ENCODE measurements at places on chromosomes 1 and 21.
A peak's percentile ranks its signal among the peaks of the same experiment; 100 is the strongest.

GRCh38 chr1:43843684-43844083 is 89.9 kb upstream of the ARTN start:
- DNase-seq: no peak

DNA sequence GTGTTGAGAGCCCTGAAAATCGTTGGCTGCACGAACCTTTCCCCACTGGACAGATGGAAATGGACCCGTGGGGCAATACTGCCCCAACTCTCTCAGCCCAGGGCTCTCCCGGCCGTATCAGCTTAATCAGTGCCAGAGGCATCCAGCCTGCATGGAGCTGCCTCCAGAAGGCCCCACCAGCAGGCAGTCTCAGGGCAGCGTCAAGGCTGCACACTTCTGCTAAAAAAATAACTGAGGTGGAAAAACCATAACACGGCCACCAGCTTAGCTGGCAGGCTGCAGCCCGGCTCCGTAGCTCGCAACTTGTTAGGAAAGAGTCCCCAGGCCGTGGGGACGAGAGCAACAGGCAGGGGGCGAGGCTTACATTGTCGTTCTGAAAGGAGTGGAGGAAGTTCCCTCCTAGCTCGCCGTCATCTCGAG is 27.9 kb downstream of the MRPL37 start:
- no peak for DNase-seq

- DNase-seq: no peak
Observed at GRCh38 chr1:159900755-159901360, 893 bp upstream of the CFAP45 start.

- no peak for DNase-seq
Observed at GRCh38 chr1:112876315-112876714, 79.7 kb downstream of the SLC16A1 start.

DNA sequence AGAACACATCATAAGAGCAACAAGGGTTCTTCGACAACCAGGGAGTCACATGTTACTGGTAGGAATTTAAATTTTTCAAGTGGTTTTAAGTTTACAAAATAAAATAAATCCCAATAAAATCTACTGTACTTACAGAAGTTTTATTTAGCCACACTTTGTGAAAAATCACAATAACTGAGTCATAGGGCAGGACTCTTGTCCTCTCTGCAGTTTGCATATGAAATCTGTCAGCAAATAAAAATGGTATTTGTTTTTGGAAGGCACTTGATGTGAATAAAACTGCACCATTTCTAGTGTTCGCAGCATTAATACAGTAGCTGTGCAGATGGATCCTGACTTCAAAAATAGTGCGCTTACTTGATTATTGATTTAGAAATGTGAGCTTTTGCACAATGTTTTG is 150.4 kb downstream of the LBR start:
- DNase-seq: no peak

DNA sequence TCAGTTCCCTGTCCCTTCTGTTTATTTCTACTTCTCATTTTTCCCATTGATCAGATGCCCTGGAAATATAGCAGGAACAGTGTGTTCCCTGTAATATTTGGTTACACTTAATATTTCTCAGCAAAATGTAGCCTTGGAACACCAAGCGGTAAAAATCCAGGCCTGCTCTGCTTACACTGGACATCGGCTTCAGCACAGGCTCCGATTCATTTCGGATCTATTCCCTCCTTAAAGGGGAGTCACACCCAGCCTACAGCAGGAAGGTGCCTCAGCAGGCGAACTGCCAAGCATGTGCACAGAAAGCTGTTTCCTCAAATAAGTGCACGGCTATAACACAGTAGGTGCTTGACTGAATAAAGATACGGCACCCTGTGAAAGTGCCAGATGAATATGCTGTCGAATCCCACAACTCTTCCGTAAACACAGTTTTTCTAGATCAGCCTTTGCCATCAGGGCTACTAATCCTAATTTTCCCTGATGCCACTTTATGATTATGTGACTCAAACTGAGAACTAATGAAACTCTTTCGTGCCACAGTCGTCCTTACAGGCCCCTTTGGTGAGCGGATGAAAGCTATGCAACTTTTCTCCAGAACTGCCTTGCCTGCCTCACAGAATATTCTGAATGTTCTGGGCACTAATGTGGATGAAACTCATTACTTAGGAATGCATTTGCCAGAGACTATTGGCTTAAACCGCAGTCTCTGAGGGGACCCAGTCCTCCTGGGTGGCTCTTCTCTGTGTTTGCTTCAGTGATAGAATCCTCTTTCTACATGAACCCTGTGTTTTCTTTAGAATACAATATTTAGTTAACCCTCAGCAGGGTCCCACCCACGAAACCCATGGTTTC is 275.5 kb upstream of the RUNX1 start:
- DNase-seq: no peak

- DNase-seq: no peak
Observed at GRCh38 chr1:94090761-94091160, 30.2 kb downstream of the ABCA4 start.

DNA sequence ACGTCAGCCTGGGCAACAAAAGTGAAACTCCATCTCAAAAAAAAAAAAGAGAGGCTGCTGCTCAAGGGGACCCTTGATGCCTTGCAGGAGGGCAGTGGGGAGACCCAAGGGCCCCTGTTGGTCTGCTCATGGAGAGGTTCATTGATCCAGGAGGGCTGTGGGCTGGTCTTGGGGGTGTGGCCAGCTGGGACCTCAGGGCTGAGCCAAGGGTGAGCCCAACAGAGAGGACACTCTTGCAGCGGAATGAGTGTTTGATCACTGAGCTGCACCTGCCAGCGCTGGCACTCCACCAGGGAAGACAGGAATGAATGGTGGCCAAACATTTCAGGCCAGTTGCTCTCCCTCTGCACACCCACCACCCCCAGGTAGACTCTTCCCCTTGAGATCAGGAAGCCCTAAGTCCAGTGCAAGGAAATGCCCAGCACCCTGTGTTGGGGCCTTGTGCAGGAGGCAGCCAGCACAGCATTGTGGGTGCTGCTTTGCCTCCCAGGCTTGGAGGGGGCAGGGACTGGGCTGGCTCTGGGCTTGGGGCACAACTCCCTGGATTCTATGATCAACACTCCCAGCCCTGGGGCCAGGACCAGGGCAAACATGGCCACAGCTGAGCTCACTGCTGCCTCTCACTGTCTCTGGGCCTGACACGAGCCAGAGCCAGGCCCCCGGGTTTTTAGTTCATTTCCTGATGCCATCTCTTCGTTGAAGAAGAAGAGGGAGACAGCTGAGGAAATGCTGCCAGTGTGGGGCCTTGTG is 50.7 kb downstream of the IRF2BP2 start:
- no peak for DNase-seq

DNA sequence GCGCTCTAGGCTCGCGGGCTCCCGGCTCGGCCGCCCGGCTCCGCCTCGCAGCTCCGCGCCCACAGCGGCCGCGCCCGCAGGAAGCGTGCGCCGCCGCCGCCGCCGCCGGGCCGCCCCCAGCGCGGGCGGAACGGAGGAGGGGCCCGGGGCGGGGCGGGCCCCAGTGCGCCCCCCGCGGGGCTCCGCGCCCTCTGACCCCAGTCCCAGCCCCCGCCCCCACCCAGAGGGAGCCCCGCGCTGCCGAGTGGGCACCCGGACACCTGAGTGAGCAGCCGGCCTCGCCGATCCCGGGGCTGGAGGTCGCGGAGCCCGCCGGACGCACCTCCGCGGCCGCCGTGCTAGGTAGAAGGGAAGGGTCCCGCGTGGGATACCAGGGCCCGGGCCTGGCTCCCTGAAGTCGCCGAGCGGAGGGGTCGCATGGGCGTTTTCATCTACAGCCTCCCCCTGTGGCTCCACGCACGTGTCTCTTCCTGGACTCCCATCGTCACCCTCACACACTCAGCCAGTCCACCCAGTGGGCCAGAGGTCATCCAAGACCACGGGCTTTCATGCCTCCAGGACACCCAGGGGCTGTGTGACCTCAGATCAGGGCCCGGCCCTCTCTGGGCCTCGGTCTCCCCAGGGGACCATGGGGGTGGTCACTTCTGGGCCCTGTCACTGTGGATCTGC is at the start of gene SDC3:
Gene SDC3, minus strand, starts transcription at position 63 of the 669 bp plus-strand sequence. CDS start 172 bp downstream, outside the sequence.
- DNase-seq: no peak

- no peak for DNase-seq
Observed at GRCh38 chr1:24427545-24427862, 11.9 kb downstream of the NIPAL3 start.

GRCh38 chr1:47935856-47936255 is 61.3 kb downstream of the TRABD2B start:
- no peak for DNase-seq

DNA sequence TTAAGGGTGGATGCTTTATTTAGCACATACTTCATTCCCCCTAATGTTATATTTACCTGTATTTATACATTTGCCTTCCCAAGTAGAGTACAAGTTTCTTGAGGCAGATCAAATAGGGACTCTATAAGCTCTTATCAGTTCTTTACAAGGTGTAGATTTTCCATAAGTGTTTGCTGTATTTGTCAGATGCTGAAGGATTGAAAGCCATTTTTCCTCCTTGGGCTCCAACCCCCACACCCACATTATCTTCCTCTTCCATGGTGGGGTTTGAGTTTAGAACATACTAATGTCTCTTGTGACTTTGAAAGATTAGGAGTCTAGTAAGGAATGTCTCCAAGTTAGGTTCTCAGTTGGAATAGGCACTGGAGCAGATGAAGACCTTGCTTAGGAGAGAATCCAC is 2.4 kb upstream of the CHI3L2 start:
- DNase-seq: no peak

GRCh38 chr21:43925609-43926008 is 60.6 kb downstream of the AGPAT3 start:
- DNase-seq: no peak

GRCh38 chr1:117118137-117118536 is 3.4 kb downstream of the TRIM45 start:
- no peak for DNase-seq

- no peak for DNase-seq
Observed at GRCh38 chr1:54238353-54239034, 38.5 kb downstream of the MRPL37 start.

DNA sequence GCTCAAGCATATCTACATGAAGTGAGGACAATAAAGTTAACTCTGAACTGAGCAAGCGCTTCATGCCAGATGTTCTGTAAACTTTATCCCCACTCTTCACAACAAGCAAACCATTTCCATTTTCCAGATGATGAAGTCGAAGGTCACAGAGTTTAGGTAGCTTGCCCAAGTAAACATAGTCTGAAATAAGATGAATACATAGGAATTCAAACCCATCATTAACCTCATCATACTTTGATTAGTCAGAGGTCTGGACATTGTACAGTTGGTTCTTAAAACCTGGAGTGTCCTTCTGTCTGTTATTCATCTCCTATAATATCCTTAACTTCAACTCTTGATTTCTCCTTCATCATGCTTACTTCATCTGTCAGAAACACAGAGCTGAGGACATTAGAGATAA is 180.3 kb upstream of the C8B start:
- no peak for DNase-seq

GRCh38 chr1:170494369-170494768 is 37.6 kb upstream of the GORAB start:
- DNase-seq: no peak

DNA sequence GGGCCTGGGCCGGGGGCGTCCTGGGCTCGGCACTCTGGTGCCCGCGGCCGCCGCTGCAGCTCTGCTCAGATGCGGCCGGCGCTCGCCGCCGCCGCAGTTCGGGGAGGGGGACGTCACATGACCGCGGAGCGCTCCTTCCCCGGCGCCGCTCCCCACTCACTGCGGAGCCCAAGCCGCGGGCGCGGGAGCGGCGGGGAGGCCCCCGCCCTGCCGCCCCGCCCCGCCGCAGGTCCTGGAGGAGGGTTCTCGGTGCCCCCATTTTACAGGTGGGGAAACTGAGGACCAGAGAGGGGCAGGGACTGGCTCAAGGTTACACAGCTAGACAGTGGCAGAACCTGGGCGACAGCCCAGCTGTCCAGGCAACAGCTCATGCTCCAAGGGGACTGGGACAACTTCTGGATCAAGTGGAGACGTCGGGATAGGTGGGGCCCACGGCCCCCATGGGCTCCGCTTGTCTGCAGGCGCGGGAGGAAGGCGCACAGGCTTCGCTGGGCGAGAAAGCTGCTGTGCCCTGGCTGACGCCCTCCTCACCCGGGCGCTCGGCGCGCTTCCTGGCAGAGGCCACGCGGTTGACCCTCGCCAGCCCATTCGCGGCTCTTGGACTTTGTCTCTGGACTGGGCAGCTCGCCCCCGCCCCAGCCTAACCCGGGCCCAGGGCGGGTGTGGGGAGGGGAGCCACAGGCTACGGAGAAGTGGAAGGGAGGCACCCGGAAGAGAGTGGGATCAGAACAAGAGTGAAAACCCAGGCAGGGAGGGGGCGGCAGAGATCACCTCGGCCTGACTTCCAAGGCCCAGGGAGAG is at the start of gene RAP1GAP:
Gene RAP1GAP, minus strand, starts transcription at position 100 of the 801 bp plus-strand sequence. CDS start 49,325 bp downstream, outside the sequence.
- DNase-seq: no peak

- DNase-seq: no peak
Observed at GRCh38 chr1:186736971-186737685, 56.9 kb upstream of the PTGS2 start.

DNA sequence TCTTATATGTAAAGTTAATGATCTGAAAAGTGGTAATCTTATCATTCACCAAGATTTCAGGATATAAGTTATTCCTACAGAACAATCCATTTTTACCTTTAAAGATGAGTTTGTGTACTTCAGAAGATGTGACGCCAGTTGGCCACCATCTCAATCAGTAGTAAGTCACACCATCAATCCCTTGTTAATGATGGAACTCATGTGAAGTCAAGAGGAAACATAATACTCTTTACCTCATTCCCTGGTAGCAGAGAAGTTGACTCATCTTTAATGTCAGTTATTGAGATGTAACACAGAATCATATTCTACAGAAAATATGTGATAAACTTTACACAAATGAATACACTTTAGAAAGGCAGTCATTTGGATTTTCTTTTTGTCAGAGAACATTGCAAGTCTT is 38.2 kb downstream of the MRPL39 start:
- no peak for DNase-seq

DNA sequence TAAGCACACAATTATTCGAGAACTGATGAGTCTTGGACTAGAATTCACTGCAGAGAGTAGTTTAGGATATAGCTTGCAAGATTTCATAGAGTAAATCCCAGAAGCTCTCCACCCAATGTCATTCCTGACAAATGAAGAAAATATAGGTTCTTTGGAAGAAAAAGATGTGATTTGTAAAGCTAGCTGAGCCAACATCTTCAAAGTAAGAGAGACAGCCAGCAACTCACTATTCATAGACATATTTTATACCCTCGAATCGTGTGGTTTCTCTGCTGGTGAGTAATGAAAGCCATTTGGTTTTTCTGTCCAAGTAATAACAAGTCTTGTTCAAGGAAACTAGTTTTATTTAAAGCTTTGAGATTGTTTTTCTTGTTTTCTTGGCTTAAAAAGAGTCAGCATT is 165.7 kb upstream of the SYT6 start:
- DNase-seq: no peak

GRCh38 chr1:2274929-2275475 is 46.9 kb downstream of the SKI start:
- peak; percentile 5 for DNase-seq

GRCh38 chr1:93672069-93672468 is 9.6 kb downstream of the BCAR3 start:
- DNase-seq: peak; percentile 39

- DNase-seq: no peak
Observed at GRCh38 chr1:94888201-94888600, 38.7 kb downstream of the CNN3 start.

DNA sequence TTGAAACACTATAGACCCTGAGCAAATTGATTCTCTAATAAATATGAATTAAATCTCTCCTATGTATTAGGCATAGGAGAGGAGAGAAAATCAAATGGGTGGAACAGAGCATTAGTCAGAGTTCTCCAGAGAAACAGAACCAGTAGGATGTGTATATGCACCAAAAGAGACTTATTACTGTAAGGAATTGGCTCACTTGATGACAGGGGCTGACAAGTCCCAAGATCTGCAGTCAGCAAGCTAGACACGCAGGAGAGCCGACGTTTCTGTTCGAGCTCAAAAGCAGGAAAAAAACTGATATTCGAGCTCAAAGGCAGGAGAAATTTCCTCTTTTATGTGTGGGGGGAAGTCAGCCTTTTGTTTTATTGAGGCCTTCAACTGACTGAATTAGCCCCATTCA is 259.2 kb upstream of the KAZN start:
- DNase-seq: no peak

Data from DMS79 (cell line).